ENCODE measurements at places on chromosomes 5 and 9.

GRCh38 chr9:3906437-3907213 is 380.8 kb upstream of the RFX3 start:
- DNase-seq, result peak; percentile 37

DNA sequence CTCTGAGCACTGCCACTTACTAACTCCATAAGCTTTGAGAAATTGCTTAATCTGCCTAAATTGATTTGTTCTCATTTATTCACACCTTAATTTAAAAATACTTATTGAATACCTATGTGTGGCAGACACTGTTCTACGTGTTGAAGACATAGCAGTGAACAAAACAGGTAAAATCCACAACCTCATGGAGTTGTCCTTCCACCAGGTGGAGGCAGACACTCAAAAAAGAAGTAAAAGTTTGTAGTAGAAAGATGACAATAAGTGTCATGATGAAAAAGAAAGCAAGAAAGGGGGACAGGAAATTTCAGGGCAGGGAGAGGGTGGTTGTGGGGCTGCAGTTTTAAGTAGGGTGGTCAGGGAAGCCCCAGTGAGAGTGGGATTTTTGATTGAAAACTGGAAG is 94.9 kb downstream of the SREK1 start:
- no peak for DNase-seq

DNA sequence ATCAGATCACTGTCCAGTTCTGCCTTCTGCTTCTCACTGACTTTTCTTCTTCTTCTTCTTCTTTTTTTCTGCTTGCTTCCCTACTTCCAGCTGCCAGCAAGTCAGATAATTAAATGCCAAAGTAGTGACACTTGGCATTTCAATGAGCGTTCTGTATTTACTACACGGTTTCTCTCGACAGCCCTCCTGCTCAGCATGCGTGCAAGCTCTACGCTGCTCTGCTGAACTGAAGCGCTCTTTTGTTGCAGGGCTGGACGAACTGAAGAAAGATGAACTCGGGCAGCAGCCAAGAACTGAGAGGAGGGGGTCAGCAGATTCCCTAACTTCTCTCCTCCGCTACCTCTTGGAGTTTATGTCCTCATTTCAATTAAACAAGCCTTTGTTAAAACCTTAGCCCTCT is 319.1 kb downstream of the GLIS3 start:
- no peak for DNase-seq

GRCh38 chr9:125428060-125428901 is 166.7 kb downstream of the GAPVD1 start:
- DNase-seq, result no peak

- no peak for DNase-seq
These were observed 14.0 kb downstream of the BOD1 start for GRCh38 chr5:173602423-173602822.

GRCh38 chr5:116571568-116572349 is 2.9 kb downstream of the SEMA6A start:
- DNase-seq, result peak; percentile 23

GRCh38 chr9:134384811-134385479 is 58.7 kb downstream of the RXRA start:
- no peak for DNase-seq

GRCh38 chr9:92971121-92971520 is 23.8 kb downstream of the FGD3 start:
- DNase-seq, result no peak

DNA sequence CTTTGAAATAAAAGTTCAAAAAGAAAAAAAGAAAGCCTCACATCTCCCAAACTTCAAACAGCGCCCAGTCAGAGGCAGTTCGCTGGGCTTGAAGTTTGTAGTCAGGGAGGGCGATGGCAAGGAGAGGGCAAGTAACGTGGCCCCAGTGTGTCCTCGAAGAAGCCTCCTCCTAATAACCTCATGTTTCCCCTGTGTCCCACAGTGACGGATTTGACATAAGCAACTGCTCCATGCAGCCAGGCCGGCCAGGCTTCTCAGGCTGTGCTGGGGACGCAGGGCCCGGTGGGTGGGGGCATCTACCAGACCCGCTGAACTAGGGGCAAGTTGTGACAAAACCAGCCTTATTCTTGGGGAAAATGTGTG is 172.2 kb downstream of the ERCC6L2 start:
- no peak for DNase-seq

DNA sequence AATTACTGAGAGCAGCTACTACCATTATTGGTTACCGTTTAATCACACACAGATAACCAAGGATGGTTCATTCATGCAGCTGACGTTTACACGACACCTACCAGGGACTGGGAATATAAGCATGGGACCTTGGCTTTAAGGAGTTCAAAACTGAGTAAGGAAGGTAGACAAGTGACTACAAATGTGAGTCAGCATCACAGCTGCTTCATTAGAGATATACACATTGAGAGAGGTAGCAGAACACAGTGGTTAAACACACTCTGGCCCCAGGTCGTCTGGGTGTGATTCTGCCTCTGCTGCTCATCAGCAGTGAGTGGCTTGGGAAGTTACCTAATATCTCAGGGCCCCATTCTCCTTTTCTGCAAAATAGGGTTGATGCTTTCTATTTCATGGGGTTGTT is 268.6 kb downstream of the NR3C1 start:
- no peak for DNase-seq

- no peak for DNase-seq
These were observed 80.0 kb upstream of the NIPAL4 start for GRCh38 chr5:157379983-157380382.

DNA sequence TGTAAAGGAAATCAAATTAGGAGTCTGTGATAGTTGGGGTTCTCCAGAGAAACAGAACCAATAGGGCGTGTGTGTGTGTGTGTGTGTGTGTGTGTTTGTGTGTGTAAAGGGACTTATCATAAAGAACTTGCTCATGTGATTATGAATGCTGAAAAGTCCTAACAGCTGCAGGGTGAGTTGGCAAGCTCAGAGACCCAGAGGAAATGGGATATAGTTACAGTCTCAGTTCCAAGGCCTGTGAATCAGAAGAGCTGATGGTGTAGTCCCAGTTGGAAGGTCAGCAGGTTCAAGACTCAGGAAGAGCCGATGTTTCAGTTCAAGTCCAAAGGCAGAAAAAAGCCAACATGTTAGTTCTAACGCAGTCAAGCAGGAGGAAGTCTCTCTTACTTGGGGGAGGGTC is 214.2 kb downstream of the ELAVL2 start:
- DNase-seq, result no peak

- DNase-seq, result peak; percentile 29
These were observed 15.6 kb downstream of the TICAM2 start for GRCh38 chr5:115586525-115587146.

DNA sequence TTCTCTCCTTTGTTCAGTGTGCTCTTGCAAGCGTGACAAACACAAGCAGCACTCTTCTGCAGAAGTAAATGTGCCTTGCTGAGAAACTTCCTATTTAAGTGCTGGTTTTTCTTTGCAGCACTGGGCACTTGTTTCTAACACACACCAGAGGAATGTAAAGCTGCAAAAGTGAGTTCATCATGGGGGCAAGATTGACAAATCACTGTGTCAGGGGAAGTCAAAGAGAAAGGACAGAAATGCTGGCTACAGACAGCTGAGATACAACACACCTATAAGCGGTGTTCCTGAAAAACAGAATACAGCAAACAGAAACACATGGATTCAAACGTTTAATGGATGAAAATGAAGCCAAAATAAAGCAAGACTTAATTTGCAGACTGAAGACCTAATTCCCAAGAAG is 19.6 kb downstream of the ROR2 start:
- DNase-seq, result peak; percentile 62

DNA sequence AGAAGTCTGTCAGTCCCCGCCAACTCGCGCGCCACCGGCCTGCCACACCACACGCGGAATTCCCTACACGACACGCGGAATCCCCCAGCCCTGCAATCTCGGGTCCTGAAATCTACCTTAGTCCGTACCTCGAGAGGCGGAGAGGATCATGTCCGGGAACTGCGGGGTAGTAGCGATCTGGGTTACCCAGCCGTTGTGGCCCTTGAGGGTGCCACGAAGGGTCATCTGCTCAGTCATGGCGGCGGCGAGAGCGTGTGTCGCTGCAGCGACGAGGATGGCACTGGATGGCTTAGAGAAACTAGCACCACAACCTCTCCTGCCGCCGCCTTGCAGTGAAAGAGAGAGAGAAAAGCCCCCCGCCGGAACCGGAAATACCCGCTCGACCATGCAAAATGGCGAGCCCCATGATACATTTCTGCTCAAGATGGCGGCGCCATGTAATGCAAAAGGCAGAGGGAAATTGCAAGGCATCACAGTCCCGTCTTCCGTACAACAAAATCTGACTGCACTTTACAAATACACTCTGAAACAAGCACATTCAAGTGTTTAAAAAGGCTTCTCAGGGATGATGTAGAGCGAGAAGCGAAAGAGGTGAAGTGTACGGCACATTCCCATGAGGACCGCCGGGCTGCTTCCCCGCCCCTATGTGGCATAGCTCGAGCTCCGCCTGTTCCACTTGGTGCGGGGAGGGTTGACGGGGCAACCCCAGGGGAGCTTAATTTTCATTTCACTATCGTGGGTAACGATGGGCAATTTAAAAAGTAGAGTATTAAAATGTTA is at the start of gene RACK1:
Gene RACK1 (minus strand): TSS at position 343 of the 780 bp plus-strand sequence. CDS start 106 bp downstream, at position 237.
- peak; percentile 95 for DNase-seq

- no peak for DNase-seq
These were observed 224.3 kb downstream of the AUH start for GRCh38 chr9:91137391-91137790.

DNA sequence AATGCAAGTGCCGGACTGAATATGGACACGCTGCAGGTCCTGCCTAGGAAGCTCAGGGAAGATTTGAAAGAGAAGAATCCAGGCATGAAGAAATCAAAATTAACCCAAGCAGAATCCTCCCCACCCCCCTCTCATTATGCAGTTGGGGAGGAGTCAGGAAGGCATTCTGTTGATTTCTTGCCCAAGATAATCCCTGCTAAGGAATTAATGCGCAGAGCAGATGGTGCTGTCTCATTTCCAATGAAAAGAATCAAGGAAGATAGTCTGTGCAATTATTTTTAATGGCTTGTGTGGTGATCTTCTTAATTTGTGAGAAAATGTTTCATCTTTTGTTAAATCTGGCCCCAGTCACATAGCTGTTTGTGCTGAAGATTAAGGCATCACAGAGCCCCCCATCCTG is 145.0 kb downstream of the ZNF462 start:
- no peak for DNase-seq

- DNase-seq, result no peak
These were observed 13.4 kb downstream of the SLC28A3 start for GRCh38 chr9:84327184-84327583.

- DNase-seq, result peak; percentile 75
These were observed 2.8 kb upstream of the PFN3 start for GRCh38 chr5:177403102-177403791.

DNA sequence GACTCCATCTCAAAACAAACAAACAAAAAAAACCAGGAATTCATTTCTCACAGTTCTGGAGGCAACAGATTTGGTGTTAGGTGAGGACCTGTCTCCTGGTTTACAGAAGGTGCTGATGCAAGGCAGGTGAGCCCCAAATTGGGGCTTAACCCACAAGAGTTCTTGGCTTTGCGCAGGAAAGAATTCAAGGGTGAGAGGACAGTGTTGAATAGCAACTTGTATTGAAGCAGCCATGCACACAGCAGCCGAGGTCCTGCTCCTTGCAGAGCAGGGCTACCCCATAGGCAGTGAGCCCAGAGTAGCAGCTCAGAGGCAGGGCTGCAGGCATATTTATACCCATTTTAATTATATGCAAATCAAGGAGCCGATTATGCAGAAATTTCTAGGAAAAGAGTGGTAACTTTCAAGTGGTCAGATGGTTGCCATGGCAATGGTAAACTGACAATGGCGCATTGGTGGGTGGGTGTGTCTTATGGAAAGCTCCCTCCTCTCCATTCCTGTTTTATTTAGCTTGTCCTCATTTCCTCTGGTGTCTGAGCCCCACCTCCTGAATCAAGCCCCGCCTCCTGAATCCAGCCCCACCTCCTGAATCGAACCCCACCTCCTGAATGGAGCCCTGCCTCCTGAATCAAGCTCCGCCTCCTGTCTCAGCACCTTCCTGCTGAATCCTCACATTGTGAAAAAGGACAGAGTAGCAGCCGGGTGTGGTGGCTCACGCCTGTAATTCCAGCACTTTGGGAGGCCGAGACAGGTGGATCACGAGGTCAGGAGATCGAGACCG is 34.5 kb upstream of the COL5A1 start:
- peak; percentile 23 for DNase-seq

DNA sequence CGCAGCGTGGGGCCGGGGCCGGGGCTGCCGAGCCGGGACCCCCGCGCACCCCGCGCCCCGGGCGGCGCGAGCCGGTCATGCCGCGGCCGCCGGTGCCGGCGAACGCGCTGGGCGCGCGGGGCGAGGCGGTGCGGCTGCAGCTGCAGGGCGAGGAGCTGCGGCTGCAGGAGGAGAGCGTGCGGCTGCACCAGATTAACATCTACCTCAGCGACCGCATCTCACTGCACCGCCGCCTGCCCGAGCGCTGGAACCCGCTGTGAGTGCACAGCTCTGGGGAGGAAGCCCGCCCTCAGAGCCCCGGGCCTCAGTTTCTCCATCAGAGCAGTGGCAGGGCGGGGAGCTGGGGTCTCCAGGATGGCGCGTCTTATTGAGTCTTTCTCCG is 335 bp downstream of the GALNT12 start:
- no peak for DNase-seq

GRCh38 chr5:180433032-180433422 is 61.2 kb upstream of the CNOT6 start:
- DNase-seq, result no peak

GRCh38 chr5:34854459-34855174 is 15.7 kb downstream of the TTC23L start:
- peak; percentile 28 for DNase-seq

DNA sequence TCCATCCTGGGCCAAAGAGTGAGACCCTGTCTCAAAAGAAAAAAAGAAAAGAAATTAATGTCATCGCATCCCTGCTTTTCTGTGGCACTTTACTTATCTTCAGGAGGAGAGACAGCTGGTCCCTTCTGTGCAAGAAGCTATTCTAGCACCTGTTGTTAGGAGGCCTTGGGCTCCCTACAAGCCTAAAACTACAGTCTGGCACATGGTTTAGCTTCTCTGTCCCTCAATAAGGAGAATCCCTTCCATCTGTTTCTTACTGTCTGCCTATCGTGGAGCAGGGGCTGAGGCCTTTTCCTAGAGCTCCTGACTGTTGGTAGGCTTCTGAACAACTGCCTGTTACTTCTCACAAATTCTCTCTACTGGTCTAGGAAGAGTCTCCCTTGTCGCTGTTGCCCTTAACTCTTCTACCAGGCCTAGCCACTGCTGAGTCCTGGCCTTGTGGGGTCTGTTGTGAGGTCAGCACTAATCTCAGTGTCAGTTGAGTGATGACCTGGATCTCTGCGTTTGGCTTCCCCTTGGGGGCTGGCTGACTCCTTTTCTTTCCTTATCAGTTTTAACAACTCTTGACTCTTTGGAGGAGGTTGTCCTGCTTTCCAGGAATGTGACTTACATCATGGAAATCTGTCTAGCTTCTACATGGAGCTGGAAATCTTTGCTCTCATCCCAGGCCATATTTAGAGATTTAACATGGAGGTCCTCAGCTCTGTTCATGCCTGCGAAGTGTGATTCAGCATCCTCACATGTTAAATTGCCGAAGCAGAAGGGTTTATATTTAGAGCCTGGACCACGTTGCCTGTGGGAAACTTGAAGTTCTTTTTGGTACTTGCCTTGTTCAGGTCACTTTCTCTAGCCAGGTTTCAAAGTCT is 5.7 kb upstream of the GARNL3 start:
- DNase-seq, result no peak

All from Caki2 (cell line).